ENCODE measurements at places on chromosomes 11 and 22. TPM values are rescaled to one million over a fixed set of nuclear protein-coding genes. Genes with fewer than 3 reads are reported as not detected.

DNA sequence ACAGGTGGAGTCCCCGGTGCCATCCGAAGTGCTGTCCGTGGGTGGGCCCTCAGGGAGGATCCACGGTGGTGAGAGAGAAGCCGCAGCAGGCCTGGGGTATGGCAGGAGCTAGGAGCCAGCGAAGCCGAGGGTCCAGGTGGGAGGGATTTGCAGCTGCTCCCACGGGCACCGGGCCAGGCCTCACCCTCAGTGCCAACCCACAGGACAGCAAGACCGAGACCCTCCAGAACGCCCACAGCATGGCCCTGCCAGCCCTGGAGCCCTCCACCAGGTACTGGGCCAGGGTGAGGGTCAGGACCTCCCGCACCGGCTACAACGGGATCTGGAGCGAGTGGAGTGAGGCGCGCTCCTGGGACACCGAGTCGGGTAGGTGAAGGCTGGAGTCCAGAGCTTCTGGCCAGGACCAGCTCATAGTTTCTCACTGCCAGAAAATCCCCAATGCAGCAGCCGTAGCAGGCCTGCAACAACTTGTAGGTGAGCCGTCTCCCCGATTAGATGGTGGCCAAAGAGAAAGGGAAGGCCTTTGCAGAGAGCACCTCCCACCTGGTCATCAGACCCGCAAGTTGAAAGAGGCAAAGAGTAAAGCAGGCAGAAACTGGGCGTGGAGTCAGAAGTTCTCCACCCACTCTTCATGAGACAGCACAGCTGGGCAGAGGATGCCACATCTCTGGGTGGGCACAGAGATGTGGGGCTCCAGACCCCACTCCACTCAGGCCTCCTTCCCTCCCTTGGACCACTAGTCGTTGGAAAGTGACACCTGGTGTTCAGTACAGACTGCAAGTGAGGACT, 20.4 kb downstream of the CSF2RB start:
- ATAC-seq: no peak

DNA sequence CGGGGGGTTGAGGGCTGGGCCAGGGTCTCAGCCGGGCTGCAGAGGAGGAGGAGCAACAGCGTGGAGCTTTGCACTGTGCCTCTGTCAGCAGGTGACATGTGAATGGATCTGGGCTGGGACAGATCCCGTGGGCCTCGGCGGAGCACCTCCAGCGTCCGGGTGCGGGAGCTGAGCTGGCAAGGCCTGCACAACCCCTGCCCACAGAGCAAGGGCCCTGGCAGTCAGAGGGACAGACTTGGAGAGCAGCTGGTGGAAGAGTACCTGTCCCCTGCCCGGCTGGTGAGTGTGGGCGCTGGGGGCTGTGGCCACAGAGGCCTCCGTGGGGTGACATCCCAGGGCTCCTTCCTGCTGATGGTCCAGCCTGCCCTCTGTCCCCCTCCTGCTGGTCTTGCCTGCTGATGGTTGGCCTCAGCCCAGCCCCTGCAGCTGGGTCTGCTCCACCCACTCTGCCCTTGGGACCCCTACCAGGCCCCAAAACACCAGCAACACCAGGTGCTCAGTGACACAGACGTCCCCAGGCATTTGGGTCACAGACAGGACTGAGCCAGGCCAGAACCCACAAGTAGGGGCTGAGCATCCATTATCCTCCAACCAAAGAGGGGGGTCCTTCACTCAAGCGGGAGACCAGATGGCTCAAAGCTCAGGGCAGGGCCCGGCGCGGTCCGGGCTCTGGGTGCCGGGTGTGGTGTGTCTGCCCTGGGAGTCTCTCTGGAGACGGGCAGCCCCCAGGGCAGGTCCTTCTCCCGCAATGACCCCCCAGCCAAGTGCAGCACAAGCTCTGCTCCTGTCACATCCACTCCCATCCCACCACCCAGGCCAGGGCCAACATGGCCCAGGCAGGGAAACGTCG, 3.5 kb downstream of the LRRC56 start:
- ATAC-seq: no peak

The GDPD4 gene
- not detected for total RNA-seq

- ATAC-seq: no peak
Observed at GRCh38 chr11:130592056-130592455, 143.6 kb downstream of the ADAMTS15 start.

GRCh38 chr11:79431535-79431934, 9.3 kb downstream of the TENM4 start:
- ATAC-seq: no peak

- ATAC-seq: no peak
Observed at GRCh38 chr11:89181111-89181510, 3.4 kb downstream of the TYR start.

The SPON1 gene
- total RNA-seq: 0.06 TPM

GRCh38 chr11:19316434-19316833, 75.7 kb upstream of the E2F8 start:
- ATAC-seq: no peak

The FOLR2 gene
- total RNA-seq: not detected

DNA sequence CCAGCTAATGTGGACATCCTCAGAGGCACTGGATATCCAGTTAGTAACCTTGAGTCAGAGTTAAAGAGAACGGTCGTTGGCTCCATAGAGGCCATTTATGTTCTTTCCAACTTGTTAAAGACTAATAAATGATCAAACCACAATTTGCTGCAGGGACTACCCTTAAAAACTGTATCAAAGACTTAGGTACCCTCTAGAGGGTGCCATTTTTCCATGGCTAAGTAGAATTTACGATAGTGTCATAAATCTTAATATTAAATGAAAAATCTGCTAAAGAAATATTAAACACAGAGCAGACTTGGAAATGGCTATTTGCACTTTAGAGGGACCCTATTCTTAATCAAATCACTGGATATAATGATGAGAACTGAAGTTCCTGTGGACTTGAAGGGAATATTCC, 685.2 kb upstream of the CHORDC1 start:
- no peak for ATAC-seq

The BET1L gene
- total RNA-seq: 84.3 TPM

- ATAC-seq: no peak
Observed at GRCh38 chr11:73265853-73266645, 6.1 kb upstream of the P2RY6 start.

- ATAC-seq: no peak
Observed at GRCh38 chr11:32050264-32050663, 40.6 kb upstream of the RCN1 start.

The PRRG4 gene
- 0.52 TPM for total RNA-seq

The KCTD14 gene
- not detected for total RNA-seq

DNA sequence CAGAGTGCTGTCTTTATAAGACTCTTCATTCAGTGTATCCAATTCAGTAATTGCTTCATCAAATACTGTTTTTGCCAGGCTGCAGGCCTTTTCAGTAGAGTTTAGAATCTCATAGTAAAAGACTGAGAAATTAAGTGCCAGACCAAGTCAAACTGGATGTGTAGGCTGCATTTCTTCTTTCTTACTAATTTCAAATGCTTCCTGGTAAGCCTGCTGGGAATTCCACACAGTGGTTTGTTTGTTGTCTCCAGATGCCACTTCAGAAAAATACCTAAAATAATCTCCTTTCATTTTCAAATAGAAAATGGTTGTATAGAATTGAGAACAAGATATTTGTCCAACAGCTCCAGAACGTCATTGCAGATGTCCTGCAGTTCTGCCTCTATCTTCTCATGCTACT, 34.7 kb downstream of the LDHAL6A start:
- no peak for ATAC-seq

The AASDHPPT gene
- total RNA-seq: 24.0 TPM

The CCND1 gene
- total RNA-seq: 3.7 TPM

The SCUBE2 gene
- total RNA-seq: not detected

DNA sequence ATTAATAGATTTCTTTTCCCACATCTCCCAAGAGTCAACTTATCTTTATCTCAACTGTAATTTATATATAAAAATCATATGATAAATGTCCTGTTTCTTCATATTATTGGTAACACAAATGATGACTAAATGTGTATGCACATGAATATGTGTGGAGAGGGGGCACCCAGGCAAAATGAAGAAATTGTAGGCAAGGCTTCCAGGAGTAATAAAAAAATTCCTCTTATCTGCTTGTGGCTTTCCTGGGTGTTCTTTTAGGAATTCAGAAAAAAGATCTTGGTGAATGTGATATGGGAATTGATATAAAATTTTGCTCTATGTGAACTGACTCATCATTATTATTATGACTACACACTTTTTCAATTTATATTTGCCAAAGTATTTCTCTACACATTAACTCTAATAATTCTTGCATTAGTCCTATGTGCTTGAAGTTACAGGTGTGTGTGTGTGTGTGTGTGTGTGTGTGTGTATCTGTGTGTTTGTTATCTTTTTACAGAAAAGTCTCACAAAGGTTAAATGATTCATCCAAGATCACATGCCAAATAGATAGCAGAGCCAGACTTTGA, 197.8 kb downstream of the SOX6 start:
- ATAC-seq: no peak

DNA sequence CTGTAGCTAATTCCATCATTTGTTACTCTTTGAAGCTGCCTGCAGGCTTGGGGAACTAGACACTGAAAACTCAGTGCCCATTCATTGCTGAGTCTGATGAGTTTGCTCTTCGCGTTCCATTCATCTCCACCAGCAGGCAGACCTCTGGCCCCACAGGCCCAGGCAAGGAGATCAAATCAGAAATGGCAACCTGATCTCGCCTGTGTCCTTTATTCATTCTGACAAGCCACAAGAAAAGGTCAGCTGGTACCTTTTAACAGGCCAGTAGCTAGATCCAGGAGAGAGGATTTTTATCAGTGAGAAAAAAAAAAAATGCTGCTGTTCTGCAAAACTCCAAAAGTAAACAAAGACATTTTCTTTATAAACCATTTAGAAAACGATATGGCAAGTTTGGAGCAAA, 742.5 kb downstream of the ETS1 start:
- no peak for ATAC-seq

- ATAC-seq: no peak
Observed at GRCh38 chr11:18700872-18701271, 2.3 kb downstream of the TMEM86A start.

The OTOG gene
- total RNA-seq: not detected

GRCh38 chr11:27112946-27113345, 72.3 kb downstream of the BBOX1 start:
- ATAC-seq: no peak

DNA sequence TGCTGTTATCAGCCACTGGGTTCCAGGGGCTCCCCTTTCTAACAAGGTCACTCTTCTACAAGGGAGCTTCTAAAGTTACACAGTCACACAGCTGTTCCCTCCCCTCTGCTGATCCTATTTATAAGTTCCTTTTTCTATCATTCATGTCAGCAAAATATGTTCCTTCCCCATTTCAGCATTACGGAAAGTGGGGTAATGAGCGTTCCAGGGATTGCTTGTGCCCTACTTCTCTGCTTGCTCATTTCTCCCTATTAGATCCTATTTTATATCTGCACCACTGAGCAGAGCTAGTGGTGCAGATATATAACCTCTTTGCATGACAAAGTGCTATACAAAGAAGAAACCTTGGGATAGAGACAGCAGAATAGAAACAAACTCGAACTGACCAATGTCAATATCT, 22.7 kb upstream of the PLEKHB1 start:
- no peak for ATAC-seq

GRCh38 chr11:5277807-5278382, 8.2 kb upstream of the HBE1 start:
- ATAC-seq: no peak

GRCh38 chr11:1796413-1797011, 32.8 kb upstream of the CTSD start:
- ATAC-seq: no peak

- peak; percentile 51 for ATAC-seq
Observed at GRCh38 chr11:62444236-62444833, 25.5 kb downstream of the SCGB1A1 start.

DNA sequence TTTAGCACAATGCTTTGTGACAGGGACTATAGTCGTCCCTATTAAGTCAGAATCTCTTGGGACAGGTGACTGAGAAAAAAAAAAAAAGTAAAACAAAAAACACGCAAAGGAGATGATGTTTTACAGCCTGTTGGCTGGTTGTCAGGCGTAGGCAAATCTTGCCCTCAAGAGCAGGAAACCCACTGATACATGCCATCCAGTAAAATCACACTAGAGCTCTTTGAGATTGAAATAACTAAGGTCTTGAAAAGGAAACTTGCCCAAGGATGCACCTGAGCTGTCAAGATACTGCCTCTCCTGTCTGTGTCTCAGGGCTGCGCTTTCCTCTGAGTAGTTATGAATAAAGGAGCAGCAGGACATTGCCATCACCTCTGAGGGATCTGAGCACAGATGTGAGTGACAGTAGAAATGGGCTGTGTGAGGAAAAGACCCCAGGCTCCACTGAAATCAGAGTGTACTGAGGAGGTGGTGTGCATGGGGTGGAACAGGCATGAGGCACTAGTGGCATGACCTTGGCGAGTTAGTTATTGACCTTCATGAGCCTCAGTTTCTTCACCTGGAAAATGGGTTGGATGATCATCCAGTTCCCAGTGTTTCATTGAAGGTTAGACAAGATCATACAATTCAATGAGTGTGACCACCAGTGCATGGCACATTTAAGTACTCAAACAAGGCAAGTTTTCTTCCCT, 23.3 kb downstream of the MICAL2 start:
- peak; percentile 37 for ATAC-seq

- peak; percentile 19 for ATAC-seq
Observed at GRCh38 chr22:19290400-19291217, 910 bp downstream of the CLTCL1 start.

- no peak for ATAC-seq
Observed at GRCh38 chr22:44462246-44463010, 35.6 kb downstream of the RTL6 start.

The SLC25A18 gene
- not detected for total RNA-seq

The CYB5R2 gene
- 1.5 TPM for total RNA-seq

- no peak for ATAC-seq
Observed at GRCh38 chr11:27174021-27174420, 133.4 kb downstream of the BBOX1 start.

- no peak for ATAC-seq
Observed at GRCh38 chr11:119472186-119472855, 49.3 kb upstream of the THY1 start.

DNA sequence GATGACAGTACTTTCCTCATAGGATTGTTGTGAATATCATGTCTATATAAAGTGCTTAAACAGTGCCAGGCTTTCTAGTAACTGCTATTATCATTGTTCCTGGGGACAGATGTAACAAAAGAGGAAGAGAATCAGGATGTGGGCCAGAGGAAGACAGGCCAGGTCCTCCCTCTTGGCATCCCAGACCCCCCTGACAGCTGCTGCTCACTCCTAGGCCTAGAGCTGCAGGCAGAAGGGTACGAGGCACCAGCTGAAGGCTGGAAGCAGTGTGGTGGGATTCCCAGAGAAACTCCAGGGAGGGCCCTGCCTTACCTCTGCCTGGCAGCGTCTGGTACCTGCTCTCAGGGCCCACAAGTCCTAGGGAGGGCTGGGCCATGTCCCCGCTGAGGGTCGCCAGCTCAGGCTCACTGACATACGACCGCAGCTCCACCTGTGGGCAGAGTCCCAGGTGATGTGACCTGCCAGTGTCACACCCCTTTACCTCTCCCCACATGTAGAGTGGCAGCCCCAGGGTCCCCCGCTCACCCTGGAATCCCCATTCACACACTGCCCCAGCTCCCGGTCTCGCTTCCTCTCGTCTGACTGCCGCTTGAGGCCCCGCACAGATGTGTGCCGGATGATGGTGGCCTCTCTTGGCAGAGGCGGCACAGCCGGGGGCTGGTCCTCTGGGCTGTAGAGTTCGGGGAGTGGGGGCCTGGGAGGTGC, 52.2 kb downstream of the C11orf58 start:
- ATAC-seq: no peak

The SHANK2 gene
- not detected for total RNA-seq

The ADAMTS15 gene
- not detected for total RNA-seq

The MS4A6E gene
- total RNA-seq: not detected

Measured in activated T-helper 17 cell treated with anti-CD3 and anti-CD28 coated beads, Interleukin-2, amount 50 U/mL, for 72 hours (primary cell).